NCI-H2029 treated with DMSO at 0.1 percent for 48 hours (cell line): ENCODE measurements at places on chromosomes 2 and 18.
A peak's percentile ranks its signal among the peaks of the same experiment; 100 is the strongest.

GRCh38 chr2:141994066-141994465, 136.8 kb downstream of the LRP1B start:
- no peak for DNase-seq

DNA sequence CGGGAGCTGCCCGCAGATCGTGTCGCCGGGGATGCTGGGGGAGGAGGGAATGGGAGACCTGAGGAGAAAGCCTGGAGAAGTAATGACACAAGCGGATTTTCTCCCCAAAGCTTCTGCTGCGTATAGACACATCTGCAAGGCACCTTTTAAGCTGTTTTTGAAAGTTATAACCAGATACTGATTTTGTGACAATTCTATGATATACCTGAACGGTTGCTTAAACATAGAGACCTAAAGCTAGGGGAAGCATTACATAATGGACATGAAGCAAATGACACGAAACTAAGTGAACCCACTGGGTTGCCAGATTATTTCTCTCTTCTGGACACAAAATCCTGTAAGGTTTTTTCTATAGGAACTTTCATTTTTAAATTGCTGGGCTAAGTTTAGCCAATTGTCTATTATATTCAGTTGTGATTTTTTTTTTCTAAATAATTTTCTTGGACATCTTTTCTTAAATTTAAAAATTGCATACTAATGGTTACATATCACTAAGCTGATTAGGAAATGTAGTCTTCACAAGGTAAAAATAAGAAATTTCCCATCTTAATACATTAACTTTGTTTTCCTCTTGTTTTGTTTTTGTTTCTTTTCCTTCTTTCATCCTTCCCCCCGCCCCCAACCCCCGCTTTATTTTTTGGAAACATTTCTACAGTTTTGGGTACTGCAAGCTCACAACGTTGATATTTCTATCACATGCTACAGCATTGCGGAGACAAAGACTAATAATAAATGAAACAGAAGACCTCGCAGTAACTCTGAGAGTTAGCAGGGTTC, 1.3 kb downstream of the OSBPL6 start:
- no peak for DNase-seq

DNA sequence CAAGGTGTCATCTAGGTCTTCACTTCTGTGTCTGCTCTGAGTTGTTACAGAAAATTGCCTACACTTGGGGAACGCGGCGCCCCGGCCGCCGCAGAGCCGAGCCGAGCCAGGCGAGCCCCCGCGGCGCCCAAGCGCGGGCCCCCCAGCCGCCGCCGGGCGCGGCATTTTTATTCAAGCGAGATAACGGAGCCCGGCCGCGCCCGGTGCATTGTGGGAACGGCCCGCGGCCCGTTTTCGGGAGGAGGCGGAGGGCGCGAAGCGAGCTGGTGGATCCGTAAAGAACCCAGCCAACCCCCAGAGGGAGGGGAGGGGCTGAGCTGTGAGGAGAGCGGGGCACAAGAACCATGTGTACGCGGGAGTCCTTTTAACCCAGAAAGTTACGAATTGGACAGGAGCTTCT, 191.8 kb downstream of the FTCDNL1 start:
- DNase-seq = no peak

DNA sequence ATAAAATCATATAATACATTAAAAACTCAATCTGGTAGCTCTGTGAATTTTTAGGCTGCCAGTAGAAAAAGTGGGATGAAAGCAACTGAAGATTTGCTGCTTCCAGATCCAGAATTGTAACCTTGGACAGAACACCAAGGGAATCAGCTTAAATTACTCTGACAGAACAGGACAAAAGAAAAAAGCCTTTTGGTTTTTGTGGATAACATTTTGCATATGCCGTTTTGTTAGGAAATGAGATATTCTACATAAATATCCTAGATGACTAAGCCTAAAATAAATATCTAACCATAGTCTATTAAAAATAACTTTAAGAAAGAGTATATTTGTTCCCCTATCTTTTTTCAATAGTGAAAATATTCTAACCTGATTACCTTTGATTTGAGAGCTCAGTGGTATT, 148.7 kb upstream of the DOCK10 start:
- no peak for DNase-seq

DNA sequence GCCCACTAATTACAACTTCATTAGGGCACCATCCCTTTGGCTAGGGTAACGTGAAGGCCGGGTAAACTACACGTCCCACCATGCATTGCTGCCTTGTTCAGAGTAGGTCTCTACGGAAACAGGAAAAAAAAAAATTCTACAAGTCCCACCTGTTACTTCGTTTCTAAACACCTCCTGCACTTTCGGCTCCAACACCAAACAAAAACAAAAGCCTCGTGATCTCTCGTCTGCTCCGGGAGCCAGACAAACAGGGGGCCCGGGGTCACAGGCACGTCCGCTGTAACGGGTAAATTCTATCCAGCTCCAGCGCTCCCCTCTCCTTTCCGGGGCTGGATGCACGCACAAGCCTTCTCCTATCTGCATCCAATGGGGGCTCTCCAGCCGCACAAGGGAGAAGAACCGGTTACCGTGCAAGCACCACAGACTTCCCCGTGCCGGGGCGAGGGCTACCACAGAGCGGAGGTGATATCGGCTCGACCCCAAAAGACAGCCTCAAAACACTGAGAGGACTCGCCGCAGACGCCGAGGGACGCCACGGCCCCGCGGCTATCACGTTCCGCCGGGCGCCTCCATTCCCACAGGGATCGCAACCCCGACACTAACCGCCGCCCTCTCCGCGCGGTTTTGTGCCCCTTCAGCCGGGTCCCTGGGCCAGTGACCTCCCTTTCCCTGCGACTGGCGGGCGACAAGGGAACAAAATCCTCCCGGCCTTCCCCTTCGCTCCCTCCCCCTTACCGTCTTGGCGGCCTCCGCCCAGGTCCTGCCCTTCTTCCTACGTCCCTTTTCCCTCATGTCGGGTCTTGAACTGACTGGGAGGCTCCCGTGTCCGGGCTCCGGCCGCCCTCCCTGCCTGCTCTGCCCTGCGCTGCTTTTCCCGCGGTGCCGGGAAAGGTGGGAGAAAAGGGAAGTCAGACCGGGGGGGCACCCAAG, 591 bp downstream of the ASXL2 start:
- peak; percentile 23 for DNase-seq

DNA sequence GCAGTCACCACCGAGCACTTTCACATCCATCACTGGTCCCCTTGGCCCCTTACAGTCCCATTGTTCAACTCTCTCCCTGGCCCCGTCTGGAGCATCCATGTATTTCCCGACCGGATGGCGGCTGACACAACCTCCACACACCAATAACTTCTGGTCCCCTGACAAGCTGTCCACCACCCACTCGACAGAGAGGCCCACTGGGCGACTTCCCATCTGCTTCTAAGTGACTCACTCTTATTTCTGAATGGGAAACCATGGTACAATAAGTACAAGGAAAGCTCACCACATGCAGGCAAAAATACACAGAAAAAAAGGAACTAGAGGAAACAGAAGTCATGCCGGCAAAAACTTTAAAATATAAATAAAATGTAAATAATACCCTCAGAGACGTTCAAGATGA, 82.9 kb upstream of the RAB12 start:
- no peak for DNase-seq

DNA sequence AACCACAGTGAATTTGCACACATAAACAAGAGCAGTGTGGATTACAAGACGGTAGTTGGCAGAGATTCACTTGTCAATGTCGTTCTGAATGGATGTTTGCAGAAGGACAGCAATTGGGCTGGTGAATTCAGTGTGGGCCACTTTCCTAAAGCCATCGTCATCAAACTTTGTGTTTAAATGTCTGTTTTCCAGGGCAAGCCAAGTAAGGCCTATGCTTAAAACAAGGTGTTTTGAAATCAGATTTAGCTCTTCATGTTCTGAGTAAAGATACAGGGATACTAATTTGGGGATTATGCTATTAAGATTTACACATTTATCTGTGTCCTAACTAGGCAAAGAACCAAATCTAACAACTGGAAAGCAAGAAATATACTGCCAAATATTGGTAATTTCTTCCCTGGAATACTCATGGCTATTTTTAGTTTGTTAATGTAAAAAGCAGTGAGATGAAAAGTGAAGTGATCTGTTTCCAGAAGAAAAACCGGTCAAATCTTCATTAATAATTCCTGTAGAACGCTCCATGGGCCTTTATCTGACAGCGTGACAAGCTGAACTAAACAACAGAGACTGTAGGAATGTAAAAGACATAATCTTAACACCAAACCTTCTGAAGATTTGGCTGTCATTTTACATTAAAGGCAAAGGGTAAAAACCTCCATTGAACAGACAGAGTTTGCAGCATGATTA, 175.7 kb downstream of the ICOS start:
- no peak for DNase-seq

- DNase-seq = no peak
Observed at GRCh38 chr18:21071071-21071470, 40.5 kb downstream of the ROCK1 start.

GRCh38 chr2:16394072-16394985, 271.3 kb downstream of the CYRIA start:
- no peak for DNase-seq

DNA sequence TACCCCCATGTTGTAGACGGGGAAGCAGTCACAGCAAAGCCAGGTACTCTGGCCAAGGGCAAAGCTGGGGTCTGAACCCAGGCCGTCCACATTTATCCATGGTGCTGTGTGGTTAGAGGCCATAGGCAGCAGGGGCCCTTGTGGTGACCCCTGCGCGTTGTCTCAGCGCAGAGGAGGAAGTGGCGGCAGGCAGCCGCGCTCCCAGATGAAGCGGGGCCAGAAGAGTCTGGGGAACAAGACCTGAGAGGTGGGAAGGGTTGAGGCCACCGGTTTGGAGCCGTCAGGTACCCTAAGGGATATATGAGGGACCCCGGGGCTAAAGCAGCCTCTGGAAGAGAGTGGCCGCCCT, 770 bp downstream of the ZNF396 start:
- no peak for DNase-seq

- DNase-seq = no peak
Observed at GRCh38 chr2:26626606-26627005, 14.6 kb downstream of the CIB4 start.
